Fibroblast of the aortic adventitia (primary cell): ENCODE measurements at places on chromosomes 1 and 21.

DNA sequence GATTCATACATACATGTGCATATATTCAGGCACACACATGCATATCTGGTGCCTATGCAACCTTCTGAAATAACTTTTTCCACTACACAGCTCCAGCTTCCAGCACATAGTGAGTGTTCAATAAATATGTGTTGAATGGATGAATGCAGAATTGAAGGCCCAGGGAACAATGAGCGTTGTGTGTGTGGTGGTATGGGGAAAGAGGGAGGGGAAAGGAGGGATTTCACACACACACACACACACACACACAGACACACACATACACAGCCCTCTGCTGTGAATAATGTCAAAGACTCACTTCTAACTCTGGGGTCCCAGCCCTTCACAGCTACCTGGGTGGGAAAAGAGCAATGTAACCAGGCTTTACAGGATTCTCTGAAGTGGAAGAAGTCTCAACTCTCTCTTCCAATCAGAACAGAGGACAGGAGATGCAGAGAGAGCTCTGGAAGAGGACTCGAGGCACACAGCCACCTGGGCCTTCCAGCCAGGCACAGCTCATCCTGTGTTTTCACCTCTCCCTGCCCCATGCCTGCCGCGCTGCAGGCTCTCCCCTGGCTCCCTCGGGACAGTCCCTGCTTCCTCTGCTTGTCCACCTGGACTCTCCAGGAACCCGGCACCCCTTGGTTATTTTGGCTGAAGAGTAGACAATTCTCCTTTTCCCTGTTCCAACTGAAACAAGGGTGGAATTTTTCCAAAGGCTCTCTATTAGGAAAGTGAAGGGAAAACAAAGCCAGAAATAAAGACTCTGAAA lies 5.4 kb upstream of the IGSF8 start:
- no peak for DNase-seq

GRCh38 chr1:233394860-233395717 lies 67.6 kb downstream of the MAP3K21 start:
- DNase-seq: peak; percentile 67

- DNase-seq: no peak
These were observed 1.8 kb downstream of the SUMO3 start for GRCh38 chr21:44815852-44816628.

- DNase-seq: no peak
These were observed 31.1 kb downstream of the CD160 start for GRCh38 chr1:145750426-145750825.

GRCh38 chr1:15941899-15942660 lies 33.8 kb downstream of the ZBTB17 start:
- DNase-seq: no peak

DNA sequence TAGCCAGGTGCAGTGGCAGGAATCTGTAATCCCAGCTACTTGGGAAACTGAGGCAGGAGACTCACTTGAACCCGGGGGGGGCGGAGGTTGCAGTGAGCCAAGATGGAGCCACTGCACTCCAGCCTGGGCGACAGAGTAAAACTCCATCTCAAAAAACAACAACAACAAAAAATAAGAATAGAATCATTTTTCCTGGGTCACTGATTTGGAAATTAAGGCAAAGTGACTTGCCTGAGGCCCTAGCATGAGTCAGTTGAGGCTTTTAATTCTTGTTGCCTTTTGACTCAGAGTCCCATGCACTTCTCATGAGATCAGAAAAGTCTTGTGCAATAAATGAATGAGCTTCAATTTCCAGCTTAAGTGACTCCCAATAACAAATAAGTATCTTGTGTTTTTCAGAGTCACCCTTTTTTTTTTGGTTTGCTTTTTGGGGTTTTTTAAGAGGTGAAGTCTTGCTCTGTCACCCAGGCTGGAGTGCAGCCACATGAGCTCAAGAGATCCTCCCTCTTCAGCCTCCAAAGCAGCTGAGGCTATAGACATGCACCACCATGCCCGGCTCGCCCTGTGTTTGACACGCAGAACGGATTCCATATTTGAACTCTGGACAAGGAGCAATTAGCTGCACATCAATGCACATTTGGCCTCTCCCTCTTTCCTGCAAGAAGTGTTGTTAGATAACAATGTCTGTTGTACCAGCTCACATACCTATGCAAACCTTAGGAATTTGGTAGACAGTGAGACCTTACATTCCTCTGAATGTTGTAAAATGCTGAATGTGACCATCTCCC lies 3.4 kb upstream of the PLEKHM2 start:
- DNase-seq: peak; percentile 94

DNA sequence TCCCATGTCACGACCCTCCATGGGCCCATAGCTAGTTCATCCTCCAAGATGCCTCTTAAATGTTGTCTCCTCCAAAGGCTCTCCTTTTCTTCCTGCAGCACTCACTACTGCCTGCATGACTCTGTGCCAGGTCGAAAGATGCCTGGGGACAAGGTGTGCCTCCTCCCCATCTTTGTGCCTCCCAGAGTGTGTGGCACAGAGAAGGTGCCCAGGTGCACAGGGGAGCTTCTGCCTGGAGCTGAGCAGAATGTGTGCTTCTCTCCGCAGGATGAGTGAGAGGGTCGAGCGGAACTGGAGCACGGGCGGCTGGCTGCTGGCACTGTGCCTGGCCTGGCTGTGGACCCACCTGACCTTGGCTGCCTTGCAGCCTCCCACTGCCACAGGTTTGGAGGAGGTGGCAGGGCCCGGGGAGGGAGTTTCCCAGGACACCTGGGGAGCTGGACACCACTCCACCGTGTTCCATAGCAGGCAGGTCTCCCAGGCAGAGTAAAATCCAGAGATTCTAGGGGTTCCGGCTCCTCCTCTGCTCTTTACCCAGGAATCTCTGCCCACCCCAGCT lies 6.9 kb upstream of the PPM1J start:
- DNase-seq: no peak

- DNase-seq: no peak
These were observed 26.4 kb downstream of the FNBP1L start for GRCh38 chr1:93474321-93474720.

DNA sequence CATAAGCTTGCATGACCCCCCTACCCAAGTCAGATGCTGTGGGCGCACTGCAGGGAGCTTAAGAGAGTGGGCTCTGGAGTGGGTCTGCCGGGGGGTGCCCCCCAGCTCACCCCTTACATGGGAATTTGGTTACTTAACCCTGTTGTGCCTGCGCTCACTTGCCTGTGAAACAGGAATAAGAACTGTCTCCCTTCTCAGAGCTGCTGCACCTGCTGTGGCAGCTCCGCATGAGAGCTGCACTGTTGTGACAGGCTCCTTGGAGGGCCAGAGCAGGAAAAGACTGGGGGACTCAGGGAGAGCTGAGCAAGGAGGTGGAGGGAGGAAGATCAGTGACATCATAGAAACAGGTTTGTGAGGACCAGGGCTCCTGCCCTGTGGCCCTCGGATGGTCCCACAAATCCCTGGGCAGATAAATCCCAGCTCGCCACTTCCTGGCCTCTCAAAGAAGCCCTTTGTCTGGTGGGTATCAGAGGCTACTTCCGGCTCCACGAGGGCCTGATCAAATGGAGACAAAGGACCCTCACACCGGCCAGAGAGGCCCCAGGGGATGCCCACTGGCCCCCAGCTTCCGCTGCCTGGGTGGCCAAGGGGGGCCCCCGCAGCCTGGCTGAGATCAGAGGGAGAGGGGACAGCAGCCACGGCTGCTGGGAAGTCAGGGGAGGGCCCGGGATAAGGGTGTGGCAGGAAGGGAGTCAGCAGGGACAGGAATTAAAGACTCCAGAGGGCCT lies 28.9 kb upstream of the LAPTM5 start:
- DNase-seq: no peak

GRCh38 chr1:168161459-168161858 lies 17.3 kb upstream of the TIPRL start:
- DNase-seq: peak; percentile 13

DNA sequence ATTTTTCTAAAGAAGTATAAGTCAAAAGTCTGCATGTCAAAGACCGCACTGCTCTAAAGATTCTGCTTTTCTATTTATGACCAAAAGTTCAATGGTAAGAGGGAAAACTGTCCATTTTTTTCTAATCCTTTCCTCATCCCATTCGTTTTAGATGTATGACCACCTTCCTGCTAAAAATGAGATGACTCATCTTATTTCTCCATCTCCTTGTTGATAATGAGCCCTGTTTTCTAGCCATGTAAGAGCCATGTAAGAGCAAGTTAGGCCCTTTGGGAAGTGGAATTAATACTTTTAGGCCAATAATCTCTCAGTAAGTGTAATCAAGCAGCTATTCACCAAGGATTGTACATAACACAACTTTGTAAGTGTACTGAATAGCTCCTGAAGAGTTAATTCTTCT lies 475.6 kb upstream of the B3GALT2 start:
- DNase-seq: no peak

DNA sequence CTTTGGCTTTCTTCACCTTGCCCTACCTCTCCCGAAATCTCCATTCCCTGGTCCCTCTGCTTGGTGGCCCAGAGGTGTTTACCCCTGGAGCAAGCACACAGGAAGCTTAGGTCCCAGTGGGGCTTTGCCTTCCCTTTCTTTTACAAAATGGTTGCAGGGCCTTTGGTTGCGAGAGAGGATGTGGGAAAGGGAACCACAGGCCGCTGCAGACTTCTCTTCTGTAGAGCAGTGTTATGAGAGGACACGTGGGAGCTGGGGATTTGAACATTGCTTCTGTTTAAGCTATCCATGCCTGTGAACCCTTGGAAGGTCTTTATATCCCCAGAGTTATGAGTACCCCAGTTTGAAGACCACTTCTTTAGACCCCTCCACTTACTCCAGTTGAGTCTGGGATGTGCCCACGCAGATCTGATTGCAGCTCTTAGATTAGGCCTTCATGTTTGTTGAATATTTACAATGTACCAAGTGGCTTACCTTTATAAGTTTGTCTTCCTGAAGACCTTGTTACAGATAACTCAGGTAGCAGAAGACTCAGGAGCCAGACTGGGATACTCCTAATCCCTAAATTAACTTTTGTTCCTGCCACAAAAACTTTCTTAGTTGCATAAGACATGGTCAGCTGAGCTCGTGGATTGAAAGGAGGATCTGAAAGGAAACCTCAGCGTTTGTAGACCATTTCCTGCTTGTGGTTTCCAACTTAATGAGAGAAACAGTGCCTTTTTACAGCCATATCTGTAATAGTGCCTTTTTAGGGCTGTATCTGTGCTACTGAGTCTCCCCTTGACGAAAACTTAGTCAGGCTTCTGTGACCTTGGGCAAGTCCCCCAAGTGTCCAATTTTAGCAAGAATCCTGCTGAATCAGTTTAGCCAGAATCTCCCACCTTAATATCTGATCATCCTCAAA lies 21.9 kb upstream of the IVNS1ABP start:
- DNase-seq: no peak

DNA sequence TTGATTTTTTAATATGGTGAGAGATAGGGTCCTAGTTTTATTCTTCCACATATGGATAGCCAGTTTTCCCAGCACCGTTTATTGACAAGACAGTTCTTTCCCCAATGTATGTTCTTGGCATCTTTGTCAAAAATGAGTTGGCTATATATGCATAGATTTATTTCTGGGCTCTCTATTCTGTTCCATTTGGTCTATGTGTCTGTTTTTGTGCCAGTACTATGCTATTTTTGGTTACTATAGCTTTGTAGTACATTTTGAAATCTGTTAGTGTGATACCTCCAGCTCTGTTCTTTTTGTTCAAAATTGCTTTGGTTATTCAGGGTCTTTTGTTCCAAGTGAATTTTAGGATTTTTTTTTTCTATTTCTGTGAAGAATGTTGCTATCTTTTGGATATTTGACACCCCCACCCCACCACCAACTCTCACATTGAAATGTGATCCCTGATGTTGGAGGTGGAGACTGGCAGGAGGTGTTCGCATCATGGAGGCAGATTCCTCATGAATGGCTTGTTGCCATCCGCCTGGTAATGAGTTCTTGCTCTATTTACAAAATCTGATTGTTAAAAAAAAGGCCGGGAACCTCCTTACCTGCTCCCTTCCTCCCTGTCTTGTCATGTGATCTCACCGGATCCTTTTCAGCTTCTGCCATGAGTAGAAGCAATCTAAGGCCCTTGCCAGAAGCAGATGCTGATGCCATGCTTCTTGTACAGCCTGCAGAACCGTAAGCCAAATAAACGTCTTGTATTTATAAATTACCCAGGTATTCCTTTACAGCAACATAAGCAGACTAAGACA lies 54.8 kb upstream of the KRTAP19-8 start:
- DNase-seq: no peak

- no peak for DNase-seq
These were observed 12.4 kb downstream of the IPO9 start for GRCh38 chr1:201841265-201841912.

GRCh38 chr1:108817811-108818210 lies 39.1 kb downstream of the AKNAD1 start:
- no peak for DNase-seq

GRCh38 chr1:167198518-167199133 lies 22.1 kb upstream of the POU2F1 start:
- no peak for DNase-seq

- no peak for DNase-seq
These were observed 15.1 kb downstream of the THEMIS2 start for GRCh38 chr1:27887215-27888021.

DNA sequence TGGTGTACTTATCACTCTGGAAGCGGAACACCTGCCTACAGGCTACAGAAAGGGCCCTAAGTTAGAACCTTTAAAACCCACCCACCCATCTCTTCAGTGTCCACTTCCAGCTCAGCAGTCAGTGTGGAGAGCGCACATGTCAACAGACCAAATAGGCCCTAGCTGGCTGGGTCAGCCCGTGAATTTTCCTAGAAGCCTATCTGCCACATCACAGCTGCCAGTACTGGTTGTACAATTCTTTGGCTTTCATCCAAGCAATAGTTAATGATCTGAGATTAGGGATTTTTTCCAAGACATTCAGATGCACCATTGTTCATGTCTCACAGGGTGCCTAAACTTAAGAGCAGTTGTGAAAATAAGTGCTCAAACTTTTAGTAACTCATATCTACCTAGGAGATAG lies 197.1 kb downstream of the KCNK2 start:
- no peak for DNase-seq

DNA sequence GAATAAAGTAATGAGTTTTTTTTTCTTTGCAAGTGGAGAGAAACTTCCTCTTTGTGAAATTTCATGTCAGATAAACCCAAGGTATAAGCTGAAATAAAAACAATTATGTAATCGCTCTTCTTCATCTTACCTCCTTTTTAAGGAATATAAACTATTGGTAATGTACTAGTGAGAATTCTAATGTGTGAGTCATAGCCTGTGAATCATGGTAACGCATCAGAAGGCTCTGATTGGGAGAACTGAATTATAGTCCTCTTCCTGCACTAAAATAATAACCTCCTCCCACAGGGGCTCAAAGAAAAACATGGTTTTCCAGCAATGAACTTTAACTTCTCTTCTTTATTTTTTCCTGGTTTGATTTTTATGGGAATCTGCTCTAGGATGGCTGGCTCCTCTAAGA lies 57.1 kb upstream of the COX20 start:
- DNase-seq: peak; percentile 70

- peak; percentile 72 for DNase-seq
These were observed 136.4 kb upstream of the KCNE2 start for GRCh38 chr21:34227386-34227852.

GRCh38 chr21:30847627-30848500 lies 18.3 kb upstream of the KRTAP7-1 start:
- no peak for DNase-seq
